ENCODE measurements at places on chromosomes 7 and 10.
A peak's percentile ranks its signal among the peaks of the same experiment; 100 is the strongest.

DNA sequence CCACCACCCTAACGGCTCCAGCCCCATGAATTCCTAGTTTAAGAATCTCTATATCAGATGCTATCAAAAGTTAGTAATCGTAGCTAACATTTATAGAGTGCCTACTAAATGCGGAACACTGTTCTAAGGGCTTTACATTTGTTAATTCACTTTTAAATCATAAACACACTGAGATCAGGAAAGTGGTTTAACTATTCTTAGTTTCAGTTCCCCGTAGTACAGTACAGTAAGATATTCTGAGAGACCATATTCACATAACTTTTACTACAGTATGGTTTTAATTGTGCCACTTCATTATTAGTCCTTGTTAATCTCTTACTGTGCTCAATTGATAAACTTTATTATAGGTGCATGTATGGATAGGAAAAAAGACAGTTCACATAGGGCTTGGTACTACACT lies 22.5 kb downstream of the SYPL1 start:
- DNase-seq: no peak

DNA sequence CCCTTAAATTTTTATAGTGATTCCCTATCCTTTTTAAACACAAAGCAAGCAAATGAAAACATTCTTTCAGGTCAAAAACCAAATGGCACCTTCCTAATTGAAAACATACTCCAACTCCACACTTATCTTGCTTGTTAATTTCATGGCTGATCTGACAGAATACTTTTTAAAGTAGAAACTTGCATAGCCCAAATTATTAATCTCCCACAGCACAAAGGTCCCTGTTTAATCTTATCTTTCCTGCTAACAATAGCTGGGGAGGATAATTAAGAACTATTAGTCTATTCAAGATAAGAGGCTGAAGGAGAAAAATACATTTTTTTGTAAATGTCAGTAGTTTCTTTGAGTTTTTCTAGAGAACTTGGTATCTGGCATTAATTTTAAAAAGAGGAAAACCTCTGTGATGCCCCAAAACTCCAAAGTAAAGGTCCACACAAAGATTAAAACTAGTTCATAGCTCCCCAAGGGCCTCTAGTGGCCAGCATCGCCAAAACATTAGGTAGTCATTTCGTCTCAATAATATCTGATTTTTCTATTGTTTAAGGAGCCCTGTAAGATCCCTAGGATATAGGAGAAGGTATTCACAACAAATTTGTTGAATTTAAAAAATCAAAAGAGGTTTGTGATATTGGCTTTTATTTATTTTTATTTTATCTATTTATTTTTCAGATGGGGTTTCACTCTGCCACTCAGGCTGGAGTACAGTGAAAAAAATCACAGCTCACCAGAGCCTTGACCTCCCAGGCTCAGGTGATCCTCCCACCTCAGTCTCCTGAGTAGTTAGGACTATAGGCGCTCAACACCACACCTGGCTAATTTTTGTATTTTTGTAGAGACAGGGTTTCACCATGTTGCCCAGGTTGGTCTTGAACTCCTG lies 14.7 kb downstream of the CDNF start:
- peak; percentile 29 for DNase-seq

DNA sequence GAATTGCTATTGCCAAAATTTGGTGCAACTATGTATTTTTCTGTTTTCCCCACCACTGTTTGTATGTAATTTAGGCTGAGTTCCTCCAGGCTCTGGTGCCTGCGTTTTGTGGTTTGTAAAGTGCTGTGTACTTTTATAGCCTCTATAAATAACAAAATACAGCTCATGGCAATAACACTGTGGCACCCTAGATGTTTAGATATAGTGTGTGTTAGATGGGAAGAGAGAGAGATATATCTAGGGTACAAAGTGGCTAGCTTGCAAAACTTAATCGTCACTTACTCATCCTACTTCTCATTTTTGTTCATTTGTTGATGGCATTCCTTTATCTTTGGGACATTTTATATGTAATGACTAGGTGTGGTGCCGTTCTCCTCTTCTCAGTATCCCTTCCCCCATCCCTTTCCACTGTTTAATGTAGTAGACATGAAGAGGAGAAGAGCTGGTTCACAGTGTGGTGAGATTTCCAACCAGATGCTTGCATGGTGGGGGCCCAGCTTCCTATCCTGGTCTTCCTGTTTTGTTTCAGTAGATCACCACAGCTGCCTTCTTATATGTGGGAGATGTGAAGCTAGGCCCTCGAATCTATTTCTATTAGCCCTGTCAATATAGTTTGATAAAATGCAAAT lies 115.0 kb downstream of the SND1 start:
- DNase-seq: no peak

DNA sequence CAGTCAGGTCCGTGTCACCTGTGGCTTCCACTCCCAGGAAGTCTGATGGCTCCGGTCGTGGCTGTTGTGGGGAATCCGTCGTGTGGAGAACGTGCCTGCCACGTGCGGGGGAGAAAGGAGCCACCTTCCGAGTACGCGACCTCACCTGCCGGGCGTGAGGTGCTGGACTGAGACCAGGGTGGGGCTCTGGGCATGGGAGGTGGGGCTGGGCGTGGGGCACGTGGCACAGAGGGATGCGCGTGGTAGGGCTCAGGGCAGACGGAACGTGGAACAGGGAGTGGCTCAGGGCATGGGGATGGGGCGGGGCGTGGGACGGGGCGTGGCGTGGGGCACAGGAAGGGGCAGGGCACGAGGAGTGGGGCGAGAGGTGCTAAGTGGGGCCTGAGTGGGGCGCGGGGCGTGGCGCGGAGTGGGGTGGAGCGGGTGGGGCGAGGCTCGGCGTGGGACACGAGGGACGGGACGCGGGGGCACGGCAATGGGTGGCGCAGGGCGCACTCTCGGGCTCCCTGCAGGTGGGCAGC lies 64.8 kb downstream of the C10orf143 start:
- DNase-seq: no peak

- no peak for DNase-seq
Measured at GRCh38 chr7:55469721-55470120, 102.6 kb downstream of the VOPP1 start.

DNA sequence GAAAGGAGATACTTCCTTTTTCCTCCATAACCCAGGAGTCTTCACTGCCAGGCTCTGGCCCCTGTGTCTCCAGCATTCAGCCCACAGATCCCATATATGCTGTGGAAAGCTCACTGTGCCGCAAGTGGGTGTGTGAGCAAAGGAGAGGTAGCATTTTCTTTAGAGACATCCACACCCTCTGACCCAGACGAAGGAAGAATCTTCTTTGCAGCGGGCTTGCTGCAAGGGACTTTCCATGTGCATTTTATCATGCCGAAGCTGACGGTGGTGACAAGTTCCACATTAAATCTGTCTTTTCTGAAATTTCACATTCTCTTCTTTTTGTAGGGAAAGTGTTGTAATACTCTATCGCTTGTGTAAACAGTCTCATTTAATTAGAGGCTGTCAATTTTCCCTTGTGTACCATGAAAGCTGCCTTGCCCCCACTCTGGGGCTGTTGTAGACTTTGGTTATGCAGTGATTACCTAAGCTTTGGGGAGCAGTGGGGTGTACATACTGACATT lies 409.5 kb downstream of the SUGCT start:
- DNase-seq: no peak

- no peak for DNase-seq
Measured at GRCh38 chr10:120400601-120401000, 56.4 kb upstream of the PLPP4 start.

DNA sequence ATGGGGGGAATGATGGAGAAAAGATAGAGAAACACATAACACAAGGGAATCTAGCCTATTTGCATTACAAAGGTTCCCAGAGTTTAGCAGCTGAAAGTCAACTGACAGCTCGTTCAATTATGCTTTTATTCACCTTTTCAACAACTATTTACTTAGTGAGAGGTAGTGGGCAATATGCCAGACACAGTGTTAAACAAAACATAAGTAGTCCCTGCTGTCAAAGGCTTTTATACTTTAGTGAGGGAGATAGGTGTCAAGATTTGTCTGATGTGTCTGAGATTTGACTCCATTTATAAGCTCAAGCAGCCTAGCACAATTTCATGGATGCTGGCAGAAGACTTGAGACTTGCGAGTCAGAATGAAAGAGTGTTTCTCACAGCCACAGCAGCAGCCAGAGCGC lies 549.0 kb upstream of the VSTM2A start:
- DNase-seq: no peak

- DNase-seq: peak; percentile 77
Measured at GRCh38 chr7:76310102-76310957, 7.9 kb downstream of the HSPB1 start.

- DNase-seq: no peak
Measured at GRCh38 chr7:4270941-4271715, 411.0 kb upstream of the FOXK1 start.

- DNase-seq: no peak
Measured at GRCh38 chr7:24192691-24193090, 91.3 kb upstream of the NPY start.

GRCh38 chr10:13074563-13075451 lies 25.2 kb upstream of the OPTN start:
- peak; percentile 69 for DNase-seq

DNA sequence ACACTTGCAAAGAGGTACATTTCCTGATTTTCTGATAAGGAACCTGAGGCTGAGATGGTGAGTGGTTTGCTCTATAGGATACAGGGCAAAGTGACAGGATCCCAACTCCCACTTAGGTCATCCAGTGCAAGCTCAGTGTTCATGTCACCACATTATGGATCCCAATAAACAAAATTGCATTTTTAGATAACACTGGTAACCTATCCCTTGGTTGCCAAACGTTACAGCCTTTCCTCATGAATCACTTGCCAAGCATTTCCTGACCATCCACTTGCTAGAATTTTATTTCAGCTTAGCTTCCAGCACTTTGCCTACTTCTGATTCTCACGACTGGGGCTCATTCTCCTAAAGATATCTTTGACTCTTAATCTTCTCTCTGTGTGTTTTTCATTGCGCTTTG lies 131.4 kb upstream of the ODAD2 start:
- no peak for DNase-seq

GRCh38 chr7:4878336-4879335 lies 4.9 kb downstream of the RADIL start:
- DNase-seq: no peak

- DNase-seq: no peak
Measured at GRCh38 chr7:9945131-9945530, 1028.5 kb upstream of the PHF14 start.

GRCh38 chr7:70040970-70041766 lies 442.9 kb downstream of the AUTS2 start:
- DNase-seq: no peak

DNA sequence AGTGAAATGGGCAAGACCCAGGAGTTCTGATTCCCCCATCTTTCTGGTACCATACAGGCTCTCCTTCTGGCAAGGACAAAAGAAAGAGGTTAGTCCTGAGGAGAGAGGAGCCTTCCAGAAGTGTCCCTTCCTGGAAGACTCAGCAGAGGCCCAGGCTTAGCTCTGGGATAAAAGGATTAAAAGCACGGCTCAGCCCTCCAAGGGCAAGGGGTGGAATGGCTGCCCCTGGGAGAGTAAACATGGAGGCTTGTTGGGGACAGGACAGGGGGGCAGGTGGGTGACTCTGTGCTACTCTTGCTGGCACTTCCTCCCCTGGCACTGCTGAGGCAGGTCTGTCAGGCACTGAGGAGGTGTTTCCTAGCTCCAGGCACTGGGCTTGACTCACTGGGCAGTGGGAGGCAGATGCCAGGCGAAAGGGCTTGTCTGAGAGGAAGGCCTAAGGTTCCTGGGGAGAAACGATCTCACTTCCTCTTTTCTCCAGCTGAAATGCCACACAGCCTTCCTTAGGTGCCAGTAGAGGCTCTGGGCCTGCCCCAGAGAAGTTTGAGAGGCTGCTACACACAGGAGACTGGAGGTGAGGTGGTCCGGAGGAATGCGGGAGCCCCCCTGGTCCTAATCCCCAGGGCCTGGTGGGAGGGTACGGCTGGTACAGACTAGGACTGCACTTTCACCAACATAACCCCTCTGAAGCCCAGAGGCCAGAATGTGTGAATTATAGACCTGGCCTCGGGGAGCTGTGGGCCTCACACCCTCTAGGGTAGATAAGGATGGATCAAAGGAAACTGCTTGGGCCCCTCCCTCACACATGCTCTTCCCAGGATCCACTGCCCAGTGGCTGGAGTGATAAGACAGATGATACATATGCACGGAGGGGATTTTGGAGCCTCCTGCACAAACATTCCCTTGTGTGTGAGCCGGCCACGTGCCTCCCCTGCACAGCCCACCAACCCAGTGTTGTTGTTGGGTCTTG lies 63.2 kb upstream of the PODXL start:
- no peak for DNase-seq

GRCh38 chr10:86744067-86744725 lies 12.2 kb upstream of the BMPR1A start:
- no peak for DNase-seq

GRCh38 chr10:89526358-89526757 lies 9.0 kb downstream of the SLC16A12 start:
- no peak for DNase-seq

- no peak for DNase-seq
Measured at GRCh38 chr10:57786850-57787750, 480.6 kb downstream of the IPMK start.

DNA sequence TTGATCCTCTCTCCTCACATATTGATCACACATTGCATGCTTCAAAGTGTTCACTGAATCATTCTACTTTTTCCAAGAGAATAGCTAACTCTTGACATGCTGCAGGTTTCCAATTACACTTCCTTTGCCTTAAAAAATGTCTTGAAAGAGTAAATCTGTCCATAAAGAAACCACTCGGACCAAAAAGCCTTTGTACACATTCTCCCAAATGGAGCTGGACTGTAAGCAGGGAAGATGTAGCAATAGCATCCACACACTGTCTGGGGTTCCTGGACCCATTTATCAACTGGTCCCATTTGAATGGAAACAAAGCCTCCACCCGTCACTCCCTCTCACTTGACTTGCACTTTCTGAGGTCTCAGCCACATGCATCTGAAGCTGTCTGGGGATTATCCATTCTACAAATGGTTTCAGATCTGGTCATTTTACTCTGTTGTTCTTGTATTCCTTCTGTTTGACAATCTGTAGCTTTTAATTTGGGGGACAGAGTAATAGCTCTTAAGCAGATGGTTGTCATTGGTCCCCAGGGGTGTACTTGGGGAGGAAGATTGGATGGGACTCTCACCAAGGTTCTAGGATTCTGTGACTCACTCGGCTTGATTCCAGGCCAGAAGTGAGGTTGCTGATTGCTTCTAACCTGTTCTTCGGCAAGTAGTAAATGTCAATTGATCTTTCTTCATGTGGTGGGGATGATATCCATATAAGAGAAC lies 203.5 kb downstream of the HIBADH start:
- no peak for DNase-seq

GRCh38 chr7:100943693-100944092 lies 5.6 kb upstream of the MUC3A start:
- DNase-seq: no peak

- DNase-seq: no peak
Measured at GRCh38 chr10:130244031-130244927, 108.1 kb downstream of the GLRX3 start.

GRCh38 chr7:147394329-147394728 lies 1196.2 kb upstream of the C7orf33 start:
- DNase-seq: no peak

GRCh38 chr7:22864301-22864700 lies 41.7 kb upstream of the TOMM7 start:
- no peak for DNase-seq

- no peak for DNase-seq
Measured at GRCh38 chr10:59904426-59905065, 1.8 kb downstream of the CCDC6 start.

Measured in SK-N-DZ (cell line).